ENCODE measurements at places on chromosomes 4 and X. TPM values are rescaled to one million over a fixed set of nuclear protein-coding genes. Genes with fewer than 3 reads are reported as not detected.

DNA sequence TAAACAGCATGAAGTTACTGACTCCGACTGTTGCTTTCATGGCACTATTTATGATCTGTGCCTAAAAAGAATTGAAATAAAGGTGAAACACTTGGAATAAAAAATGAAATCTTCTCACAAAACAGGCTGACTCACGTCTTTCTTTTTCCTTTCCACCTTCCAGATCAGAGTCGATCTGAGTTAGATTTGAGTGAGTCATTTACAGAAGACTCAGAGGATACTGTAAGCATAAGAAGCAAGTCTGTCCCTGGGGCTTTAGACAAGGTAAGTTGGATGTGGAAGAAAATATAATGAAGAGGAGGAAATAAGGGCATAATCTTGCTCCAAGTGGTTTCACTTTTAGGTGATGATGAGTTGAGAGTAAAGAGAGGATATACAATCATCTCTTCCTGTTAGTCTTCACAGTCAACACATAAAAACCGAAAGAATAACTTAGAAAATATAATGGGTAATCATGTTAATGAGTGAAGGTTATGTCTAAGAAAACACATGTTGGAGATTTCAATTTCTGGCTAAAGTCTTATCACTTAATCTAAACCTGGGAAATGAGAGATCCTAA, 89.7 kb downstream of the SYTL5 start:
- peak; percentile 43 for DNase-seq

GRCh38 chr4:46656071-46656470, 253.0 kb downstream of the COX7B2 start:
- no peak for DNase-seq

DNA sequence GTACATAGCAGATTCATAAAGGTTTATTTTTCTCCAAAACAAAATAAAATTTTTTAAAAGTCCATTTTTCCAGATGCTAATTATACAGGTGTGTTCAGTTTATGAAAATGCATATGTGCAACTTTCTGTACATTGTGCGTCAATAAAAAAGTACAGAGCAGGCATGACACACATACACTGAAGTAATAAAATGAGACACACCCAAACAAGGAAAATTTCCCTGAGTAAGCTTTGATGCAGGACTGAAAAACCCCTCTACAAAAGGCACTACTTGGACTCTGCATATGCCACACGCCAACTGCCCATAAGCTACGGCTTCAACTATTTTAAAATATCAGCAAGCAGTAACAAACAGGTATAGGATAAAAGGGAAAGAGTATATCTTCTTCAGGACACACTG, 13.8 kb downstream of the ARAP2 start:
- DNase-seq = no peak

DNA sequence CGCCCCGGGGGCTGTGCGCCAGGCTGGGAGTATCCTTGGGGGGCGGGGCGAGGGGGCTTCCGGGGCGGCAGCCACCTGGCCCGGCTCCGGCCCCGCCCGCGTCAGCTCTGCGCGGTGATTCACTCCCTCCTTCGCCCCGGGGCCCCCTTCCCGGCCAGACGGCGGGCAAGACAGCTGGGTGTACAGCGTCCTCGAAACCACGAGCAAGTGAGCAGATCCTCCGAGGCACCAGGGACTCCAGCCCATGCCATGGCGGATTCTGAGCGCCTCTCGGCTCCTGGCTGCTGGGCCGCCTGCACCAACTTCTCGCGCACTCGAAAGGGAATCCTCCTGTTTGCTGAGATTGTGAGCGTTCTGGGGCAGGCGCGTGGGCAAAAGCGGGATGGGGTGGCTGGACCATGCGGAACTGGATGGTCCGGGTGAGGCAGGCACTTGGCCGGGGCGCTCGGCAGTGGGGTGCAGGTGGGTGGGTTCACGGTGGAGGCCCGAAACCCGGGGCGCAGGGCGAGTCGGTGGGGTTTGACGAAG, at the start of gene PLP2:
PLP2 (plus strand) TSS at position 147 of the 528 bp plus-strand sequence; CDS start at position 250, 103 bp downstream.
- peak; percentile 73 for DNase-seq

GRCh38 chr4:40322811-40323210, 12.3 kb upstream of the CHRNA9 start:
- no peak for DNase-seq

GRCh38 chr4:118729287-118730286, 44.4 kb downstream of the METTL14 start:
- DNase-seq = no peak

LONRF3 gene
- total RNA-seq = 1.0 TPM

DNA sequence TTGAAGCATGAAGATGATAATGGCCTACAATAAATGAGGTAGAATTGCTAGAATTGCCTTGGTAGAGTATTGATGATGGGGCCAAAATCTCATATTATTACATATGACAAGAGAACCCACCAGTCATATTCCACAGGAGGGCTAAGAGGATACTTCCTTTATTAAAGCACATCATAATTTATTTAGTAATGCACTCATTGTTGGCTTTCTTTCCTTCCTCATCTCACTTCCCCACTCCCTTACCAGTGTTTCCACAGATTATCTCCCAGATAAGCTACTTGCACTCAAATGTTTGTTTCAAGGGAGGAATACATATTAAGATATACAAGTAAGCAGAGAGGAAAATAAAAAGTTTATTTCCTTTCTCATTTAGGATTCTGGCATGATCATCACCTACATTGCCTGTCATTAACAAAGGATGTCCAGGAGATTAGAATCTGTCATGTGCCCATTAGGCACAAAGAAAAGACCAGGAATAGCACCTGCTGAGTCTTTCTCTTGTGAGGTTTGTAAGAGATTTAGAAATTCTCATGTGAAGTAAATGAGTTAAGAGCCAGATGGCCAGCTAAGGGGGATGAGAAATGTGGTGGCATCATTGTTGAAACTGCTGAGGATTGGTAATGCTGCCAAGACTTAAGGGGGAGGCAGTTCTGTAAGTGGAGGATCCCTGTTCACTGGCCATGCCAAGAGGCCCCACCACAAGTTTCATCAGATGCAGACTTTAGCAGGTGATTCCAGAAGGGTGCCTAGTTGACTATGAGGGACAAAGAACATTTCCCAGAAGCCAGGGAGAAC, 52.4 kb upstream of the PRDM8 start:
- DNase-seq = no peak

GRCh38 chr4:38684271-38684670, 20.3 kb downstream of the KLF3 start:
- no peak for DNase-seq

HDX gene
- total RNA-seq = 6.4 TPM

GRCh38 chr4:109589119-109589518, 29.1 kb downstream of the MCUB start:
- no peak for DNase-seq

DNA sequence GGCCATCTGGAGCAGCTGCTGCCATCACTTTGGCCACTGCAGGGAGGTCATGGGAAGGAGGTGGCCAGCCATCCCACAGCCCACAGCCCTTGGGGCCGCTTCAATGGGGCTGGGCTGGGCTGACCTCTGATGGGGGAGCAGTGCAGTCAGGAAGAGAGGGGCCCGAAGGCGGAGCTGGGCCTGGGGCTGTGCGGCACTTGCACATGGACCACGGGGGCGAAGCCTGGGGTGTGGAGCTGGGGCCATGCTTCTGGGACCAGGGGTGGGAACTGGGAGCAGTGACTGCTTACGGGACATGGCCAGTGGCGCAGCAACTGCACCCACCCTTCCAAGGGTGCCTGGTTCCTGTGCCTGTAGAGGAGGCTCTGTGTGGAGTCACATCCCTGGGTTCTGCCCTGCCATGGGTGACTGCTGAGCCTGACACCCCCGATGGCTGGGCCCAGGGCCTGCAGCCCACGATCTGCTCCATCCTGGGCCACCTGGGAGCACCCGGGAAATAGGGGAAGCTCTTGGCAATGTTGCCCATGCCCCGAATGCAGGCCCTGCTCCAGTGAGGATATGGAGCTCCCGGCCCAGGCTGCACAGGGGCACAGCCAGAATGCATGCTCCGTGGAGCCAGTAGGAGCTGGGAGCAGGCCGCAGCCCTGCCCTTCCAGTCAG, 22.4 kb upstream of the SULT1B1 start:
- no peak for DNase-seq

NXF3 gene
- not detected for total RNA-seq

GRCh38 chr4:4810092-4810774, 49.2 kb upstream of the MSX1 start:
- DNase-seq = no peak

DNA sequence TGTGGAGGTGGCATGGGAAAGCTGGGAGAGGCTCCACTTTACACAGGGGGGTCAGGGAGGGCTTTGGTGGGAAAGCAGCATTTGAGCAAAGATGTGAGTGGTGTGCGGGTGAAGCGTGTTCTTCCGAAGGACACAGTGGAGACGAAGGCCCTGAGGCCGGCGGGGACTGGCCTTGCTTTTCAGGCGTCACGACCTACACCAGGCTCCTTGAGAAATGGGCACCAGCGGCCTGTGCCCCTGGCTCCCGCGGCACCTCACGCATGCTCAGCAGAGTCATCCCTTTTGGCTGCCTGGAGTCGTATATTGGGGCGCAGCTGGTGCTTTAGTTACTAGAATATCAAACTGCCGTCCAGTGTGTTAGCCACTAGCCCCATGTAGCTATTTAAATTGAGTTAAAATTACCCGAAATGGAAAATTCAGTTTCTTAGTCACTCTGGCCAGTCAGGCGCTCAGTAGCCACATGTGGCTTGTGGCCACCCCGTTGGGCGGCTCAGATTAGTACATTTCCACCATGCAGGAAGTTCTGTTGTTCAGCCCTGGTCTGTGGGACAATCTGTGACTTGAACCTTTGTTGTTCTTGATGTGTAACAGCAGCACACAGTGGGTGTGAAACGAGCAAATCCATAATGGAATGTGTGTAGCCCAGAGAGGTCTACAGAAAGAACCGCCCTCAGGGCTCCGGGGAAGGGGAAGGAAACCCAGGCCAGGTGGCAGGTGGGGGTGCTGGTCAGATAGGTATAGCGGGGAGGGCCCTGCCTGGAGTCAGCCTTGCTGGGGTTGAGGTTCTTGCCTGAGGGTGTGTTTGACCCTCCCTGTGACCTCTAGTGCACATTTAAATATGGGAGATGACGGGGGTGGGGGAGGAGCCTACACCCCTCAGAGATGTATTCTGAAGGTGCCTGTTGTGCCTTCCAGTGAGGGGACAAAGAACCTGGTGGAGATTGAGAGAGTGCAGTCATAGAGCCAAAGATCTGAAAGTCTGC, 30.4 kb downstream of the TBC1D14 start:
- DNase-seq = no peak

DNA sequence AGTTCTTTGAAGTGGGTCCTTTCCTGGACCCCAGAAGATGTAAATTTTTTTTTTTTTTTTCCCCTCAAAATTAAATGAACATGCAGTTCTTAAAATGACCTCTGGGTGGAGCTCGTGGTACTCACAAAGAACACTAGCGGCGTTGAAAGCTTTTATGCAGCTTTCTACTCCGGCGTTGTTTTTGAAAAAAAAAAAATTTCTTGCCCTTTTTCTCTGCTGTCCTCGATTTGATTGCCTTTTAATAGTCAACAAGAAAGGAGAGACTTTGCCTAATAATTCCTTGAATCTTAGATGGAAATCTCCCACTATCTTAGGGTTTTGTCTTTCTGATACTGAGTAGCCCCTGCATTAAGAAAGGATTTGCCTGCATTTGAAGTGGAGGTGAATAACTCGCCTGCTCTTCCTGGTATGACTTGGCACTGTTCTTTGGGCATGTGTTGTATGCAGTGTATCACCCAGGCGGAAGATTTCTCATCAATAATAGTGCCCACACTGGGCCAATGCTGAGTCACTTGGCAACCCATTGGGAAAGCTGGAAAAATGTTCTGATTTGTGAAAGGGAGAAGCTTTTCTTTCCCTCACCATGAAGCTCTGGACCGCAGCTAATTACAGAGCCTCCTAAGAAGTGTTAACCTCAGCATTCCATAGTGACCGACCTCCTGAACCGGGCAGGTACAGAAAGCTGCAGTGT, 104.0 kb downstream of the PHEX start:
- peak; percentile 87 for DNase-seq

CFI gene
- not detected for total RNA-seq

CT45A1 gene
- total RNA-seq = not detected

GAGE1 gene
- not detected for total RNA-seq

GRCh38 chr4:140790765-140791164, 34.6 kb upstream of the TBC1D9 start:
- DNase-seq = peak; percentile 44

GRCh38 chr4:79087071-79087470, 147.8 kb upstream of the PAQR3 start:
- DNase-seq = no peak

Measured in MCF 10A (cell line).